Left hindlimb (tissue), 1 donor: ENCODE measurements at places on chromosomes 2 and 18.

DNA sequence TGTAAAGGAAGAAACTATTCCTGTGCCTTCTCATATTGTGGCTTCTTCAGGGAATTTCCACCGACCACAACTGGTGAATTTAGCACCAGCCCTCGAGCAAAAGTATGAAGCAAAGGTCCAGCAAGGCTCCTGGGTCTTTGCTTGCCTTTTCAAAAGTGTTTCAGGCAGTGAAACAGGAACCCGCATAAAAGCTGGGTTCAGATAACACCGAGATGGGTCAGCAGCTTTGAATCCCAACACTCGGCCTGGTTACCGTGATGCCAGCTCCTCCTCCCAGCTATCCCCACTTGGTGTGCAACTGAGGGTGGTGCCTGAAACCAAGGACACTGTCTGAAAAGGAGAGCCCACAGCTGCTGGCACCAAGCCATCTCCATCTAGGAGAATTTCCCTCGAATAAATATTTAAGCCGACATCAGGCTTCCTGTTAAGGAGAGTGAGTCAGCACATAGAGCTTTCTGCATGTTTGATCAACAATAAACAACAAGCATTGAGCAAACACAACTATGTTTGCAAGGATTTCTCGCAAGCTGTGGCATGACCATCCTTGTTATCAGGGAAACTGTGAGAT lies 69.5 kb downstream of the ANTXR1 start:
- peak; percentile 70 for DNase-seq

GRCh38 chr2:68448671-68449653 lies 18.1 kb downstream of the FBXO48 start:
- DNase-seq = no peak

GRCh38 chr2:229162015-229162414 lies 109.1 kb downstream of the PID1 start:
- DNase-seq = no peak

GRCh38 chr2:34159901-34160300 lies 560.8 kb upstream of the FAM98A start:
- DNase-seq = no peak

GRCh38 chr2:145094370-145094769 lies 574.5 kb upstream of the ZEB2 start:
- no peak for DNase-seq
